ENCODE measurements at places on chromosomes 2 and 18. TPM values are rescaled to one million over a fixed set of nuclear protein-coding genes. Genes with fewer than 3 reads are reported as not detected.
A peak's percentile ranks its signal among the peaks of the same experiment; 100 is the strongest.

The GNAL gene
- total RNA-seq = 7.1 TPM

The CASP10 gene
- total RNA-seq = 7.2 TPM

The NFATC1 gene
- 4.2 TPM for total RNA-seq

The PLEK gene
- 0.93 TPM for total RNA-seq

The TEKT4 gene
- total RNA-seq = not detected

The SH3BP4 gene
- 35.9 TPM for total RNA-seq

The DNER gene
- total RNA-seq = 0.37 TPM

The CCDC74B gene
- 3.8 TPM for total RNA-seq

The ASB18 gene
- total RNA-seq = not detected

GRCh38 chr2:114128263-114128662 lies 238.4 kb downstream of the ACTR3 start:
- no peaks in the 10 kb centered on the region for H3K4me1 ChIP-seq
- no peaks in the 10 kb centered on the region for H3K36me3 ChIP-seq
- no peak for DNase-seq
- H3K27ac ChIP-seq = no peak overlapping the region

GRCh38 chr2:217394510-217395351 lies 534.9 kb upstream of the TNP1 start:
- no peak overlapping the region for H3K27ac ChIP-seq
- no peak overlapping the region for H3K4me3 ChIP-seq
- no peaks in the 10 kb centered on the region for H3K27me3 ChIP-seq
- no peaks in the 10 kb centered on the region for H3K36me3 ChIP-seq
- no peaks in the 10 kb centered on the region for H3K4me1 ChIP-seq

DNA sequence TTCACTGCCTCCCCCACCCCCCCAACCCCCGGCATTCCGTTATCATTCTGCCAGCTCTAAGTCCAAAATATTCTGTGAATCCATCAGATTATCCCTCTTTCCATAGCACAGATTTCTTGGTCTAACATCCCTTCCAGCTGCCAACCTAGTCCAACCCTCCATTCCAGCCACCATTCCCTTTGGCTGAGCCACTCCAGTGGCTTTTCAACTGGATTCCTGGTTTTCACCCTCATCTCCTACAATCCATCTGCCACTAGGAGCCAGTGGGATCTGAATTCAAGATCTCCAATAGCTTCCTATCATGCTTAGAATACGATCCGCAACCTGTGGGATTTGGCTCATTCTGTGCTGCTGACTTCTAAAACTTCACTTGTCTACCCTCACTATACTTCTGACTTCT lies 1.2 kb downstream of the DAW1 start:
- H3K27me3 ChIP-seq = no peaks in the 10 kb centered on the region
- no peak for DNase-seq
- H3K4me3 ChIP-seq = no peak overlapping the region
- peaks cover 10% of the 10 kb centered on the region for H3K4me1 ChIP-seq
- no peaks in the 10 kb centered on the region for H3K36me3 ChIP-seq

DNA sequence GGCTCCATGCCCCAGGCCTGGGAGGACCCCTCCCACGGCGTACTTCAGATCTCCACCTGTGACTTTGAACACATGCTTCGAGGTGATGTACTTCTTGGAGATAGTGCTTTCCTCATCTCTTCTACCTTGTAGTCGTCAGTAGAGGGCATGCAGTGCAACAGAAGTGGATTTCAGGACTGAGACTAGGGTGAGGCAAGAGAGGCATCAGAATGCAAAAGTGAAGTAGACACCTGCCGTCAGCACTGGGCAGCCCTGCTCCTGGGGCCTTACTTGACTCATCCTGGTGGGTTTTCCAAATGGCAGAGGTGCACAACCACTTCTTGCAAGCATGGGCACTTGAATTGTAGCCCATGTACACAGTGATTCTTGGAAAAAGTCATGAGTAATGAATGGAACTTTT lies 258.8 kb downstream of the NEDD4L start:
- H3K4me3 ChIP-seq = no peak overlapping the region
- H3K36me3 ChIP-seq = no peaks in the 10 kb centered on the region
- DNase-seq = no peak
- H3K27ac ChIP-seq = peak overlapping the region; percentile 43
- H3K27me3 ChIP-seq = no peaks in the 10 kb centered on the region
- H3K4me1 ChIP-seq = peaks cover 8% of the 10 kb centered on the region

DNA sequence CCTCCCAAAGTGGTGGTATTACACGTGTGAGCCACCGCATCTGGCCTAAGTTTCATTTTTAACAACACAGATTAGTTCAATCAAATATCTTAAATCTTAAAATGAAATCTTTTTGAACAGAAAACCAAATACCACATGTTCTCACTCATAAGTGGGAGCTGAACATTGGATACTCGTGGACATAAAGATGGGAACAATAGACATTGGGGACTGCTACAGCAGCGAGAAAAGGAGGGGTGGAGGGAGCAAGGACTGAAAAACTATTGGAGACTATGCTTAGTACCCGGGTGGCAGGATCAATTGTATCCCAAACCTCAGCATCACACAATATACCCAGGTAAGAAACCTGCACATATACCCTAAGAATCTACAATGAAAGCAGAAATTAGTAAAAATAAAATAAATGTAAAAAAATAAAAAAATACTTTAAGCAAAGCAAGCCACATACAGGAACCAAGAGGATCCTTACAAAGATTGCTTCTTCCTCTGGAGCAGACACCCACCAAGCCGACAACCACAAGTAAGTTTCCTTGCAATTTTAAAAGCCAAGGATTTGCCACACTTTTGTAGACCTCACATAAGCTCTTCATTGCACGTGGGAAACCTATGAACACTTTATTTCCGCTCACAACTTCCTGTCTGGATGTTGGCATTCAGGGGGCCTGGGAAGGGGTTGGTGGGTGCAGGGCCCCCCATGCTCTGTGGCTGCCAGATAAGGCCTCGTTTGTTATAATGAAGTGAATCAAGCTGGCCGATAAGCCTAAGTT lies 147.9 kb downstream of the MYCN start:
- H3K4me1 ChIP-seq = no peaks in the 10 kb centered on the region
- H3K27ac ChIP-seq = no peak overlapping the region
- no peaks in the 10 kb centered on the region for H3K27me3 ChIP-seq

GRCh38 chr2:114784046-114784445 lies 341.6 kb downstream of the DPP10 start:
- no peaks in the 10 kb centered on the region for H3K27me3 ChIP-seq
- no peak overlapping the region for H3K27ac ChIP-seq
- no peaks in the 10 kb centered on the region for H3K36me3 ChIP-seq
- H3K4me3 ChIP-seq = no peak overlapping the region
- DNase-seq = no peak

DNA sequence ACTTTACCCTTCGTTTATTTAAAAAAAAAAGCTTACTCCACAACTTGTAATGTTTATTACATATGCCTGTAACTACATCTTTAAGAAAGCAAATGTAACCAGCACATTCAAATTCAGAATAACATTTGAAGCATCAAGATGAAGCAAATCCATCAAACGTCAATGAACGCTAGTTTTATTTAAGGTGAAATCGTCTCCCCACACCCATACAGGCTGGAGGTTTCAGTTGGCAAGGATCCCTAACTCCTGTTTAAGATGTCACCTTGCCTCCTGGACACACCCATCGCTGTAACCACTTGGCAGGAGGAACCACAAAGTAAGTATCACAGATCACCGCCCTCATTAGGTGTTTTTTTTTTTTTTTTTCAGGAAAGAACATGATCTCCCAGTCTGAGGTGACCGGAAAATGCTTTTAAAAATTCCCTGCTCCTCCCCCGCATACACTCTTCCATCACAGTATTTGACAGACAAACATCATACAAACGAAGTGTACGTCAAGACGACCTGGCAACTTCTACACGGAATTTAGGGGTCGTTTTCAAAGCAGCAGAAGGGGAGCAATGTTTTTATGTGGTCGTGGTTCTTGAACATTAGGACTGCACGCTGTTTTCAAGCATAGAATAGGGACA lies 19.7 kb upstream of the STPG4 start:
- H3K27me3 ChIP-seq = no peaks in the 10 kb centered on the region
- H3K36me3 ChIP-seq = no peaks in the 10 kb centered on the region
- peaks cover 32% of the 10 kb centered on the region for H3K4me1 ChIP-seq
- H3K27ac ChIP-seq = peak overlapping the region; percentile 98
- peak overlapping the region; percentile 94 for H3K4me3 ChIP-seq

- DNase-seq = peak; percentile 7
- H3K27ac ChIP-seq = no peak overlapping the region
- H3K36me3 ChIP-seq = no peaks in the 10 kb centered on the region
- H3K27me3 ChIP-seq = no peaks in the 10 kb centered on the region
- no peaks in the 10 kb centered on the region for H3K4me1 ChIP-seq
Measured at GRCh38 chr2:156300337-156300736, 32.2 kb downstream of the NR4A2 start.

DNA sequence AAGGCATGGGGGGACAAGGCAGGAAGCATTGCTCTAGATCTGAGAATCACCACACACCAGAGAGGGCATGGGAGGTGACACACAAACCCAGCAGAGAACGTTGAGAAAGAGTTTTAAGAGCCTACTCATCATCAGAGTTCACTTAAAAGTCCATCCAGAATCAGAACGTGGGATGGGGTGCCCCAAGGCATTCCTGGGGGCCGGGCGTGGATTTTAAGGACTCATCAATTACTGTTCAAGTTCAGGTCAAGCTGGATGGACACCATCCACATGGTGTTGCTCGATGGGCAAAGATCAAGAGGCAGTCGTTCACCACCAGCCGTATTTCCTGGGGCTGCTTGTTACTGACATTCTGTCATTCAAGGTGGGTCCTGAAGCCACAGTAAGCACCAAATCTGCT lies 34.9 kb downstream of the BCL11A start:
- H3K4me1 ChIP-seq = peaks cover 28% of the 10 kb centered on the region
- H3K27me3 ChIP-seq = no peaks in the 10 kb centered on the region
- no peak overlapping the region for H3K4me3 ChIP-seq
- DNase-seq = no peak

GRCh38 chr2:147689220-147689909 lies 155.5 kb upstream of the ACVR2A start:
- no peak overlapping the region for H3K4me3 ChIP-seq
- no peaks in the 10 kb centered on the region for H3K36me3 ChIP-seq
- no peak overlapping the region for H3K27ac ChIP-seq
- H3K4me1 ChIP-seq = no peaks in the 10 kb centered on the region
- H3K27me3 ChIP-seq = no peaks in the 10 kb centered on the region
- no peak for DNase-seq

GRCh38 chr2:54603357-54603756 lies 120.1 kb upstream of the EML6 start:
- no peaks in the 10 kb centered on the region for H3K27me3 ChIP-seq
- H3K36me3 ChIP-seq = no peaks in the 10 kb centered on the region
- DNase-seq = no peak
- H3K4me3 ChIP-seq = no peak overlapping the region
- H3K4me1 ChIP-seq = peaks cover 40% of the 10 kb centered on the region
- peak overlapping the region; percentile 42 for H3K27ac ChIP-seq

DNA sequence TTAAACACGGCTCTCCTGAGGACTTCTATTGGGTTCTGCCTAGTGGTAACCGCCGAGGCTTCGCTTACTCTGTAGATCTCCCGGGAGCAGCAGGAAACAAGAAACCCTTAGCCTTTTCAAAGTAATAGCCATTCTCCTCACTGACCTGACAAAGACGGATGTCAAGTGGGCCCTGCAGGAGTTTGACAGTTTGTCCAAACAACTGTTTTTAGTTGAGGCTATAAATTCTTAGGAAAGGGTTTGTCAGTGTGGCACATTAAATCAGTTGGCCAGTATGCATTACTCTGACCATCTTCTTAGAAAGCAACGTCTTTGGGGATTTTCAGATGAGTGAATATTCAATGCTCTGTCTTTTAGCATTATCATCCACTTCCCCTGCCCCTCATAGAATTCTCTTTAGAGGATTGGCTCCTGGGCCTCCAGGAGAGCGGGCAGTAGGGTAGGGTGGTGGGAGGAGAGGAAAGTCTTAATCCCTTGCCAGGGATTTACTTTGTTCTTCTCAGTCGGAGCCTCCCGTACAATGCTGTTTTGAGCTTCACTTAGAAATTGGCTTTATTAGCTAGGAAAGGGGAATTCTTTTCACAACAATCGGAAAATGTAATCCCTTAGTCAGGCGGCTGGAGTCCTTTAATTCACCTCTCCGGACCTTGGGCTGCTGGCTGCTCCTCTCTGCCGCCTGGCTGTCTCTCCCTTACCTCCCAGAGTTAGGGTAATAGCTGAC lies 13.3 kb upstream of the C18orf32 start:
- H3K4me1 ChIP-seq = no peaks in the 10 kb centered on the region
- no peaks in the 10 kb centered on the region for H3K27me3 ChIP-seq
- DNase-seq = no peak
- H3K4me3 ChIP-seq = no peak overlapping the region

DNA sequence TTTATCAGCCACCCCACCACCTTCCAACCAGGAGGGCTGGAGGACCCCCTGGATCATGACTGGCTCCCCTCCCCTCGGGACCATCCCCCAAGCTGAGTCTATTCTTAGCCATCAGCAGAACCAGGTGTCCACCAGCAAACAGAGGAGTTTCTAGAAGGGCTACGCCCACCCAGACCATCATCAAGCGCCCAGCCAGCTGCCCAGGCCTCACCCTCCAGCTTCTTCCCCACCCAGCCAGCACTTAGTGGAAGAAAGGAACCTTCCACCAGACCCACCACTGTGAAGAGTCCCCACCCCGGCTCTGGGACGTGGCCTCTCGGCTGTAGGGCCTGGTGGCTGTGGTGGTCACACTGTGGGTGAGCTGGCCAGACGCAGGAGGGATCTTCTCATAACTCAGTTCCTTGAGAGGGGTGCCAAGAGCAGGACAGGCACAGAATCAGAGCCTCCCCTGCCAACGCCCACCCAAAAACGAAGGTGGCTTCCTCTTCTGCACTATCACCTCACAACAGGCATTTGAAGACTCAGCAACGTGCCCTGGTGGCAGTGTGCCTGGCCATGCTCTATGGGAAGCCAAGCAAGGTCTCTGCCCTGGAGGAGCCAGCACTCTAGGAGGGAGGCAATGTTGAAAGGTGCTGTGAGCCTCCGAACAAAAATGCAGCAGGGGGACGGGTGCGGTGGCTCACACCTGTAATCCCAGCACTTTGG lies 19.0 kb downstream of the BIN1 start:
- H3K36me3 ChIP-seq = no peaks in the 10 kb centered on the region
- no peak for DNase-seq
- no peaks in the 10 kb centered on the region for H3K27me3 ChIP-seq
- H3K4me3 ChIP-seq = no peak overlapping the region
- peak overlapping the region; percentile 95 for H3K27ac ChIP-seq

GRCh38 chr18:23231340-23232021 lies 96.2 kb downstream of the CABLES1 start:
- no peaks in the 10 kb centered on the region for H3K36me3 ChIP-seq
- no peak overlapping the region for H3K4me3 ChIP-seq
- H3K4me1 ChIP-seq = peaks cover 23% of the 10 kb centered on the region
- no peaks in the 10 kb centered on the region for H3K27me3 ChIP-seq

GRCh38 chr2:10481666-10482157 lies 33.6 kb upstream of the ODC1 start:
- H3K4me3 ChIP-seq = no peak overlapping the region
- peak overlapping the region; percentile 79 for H3K27ac ChIP-seq
- H3K27me3 ChIP-seq = no peaks in the 10 kb centered on the region
- peaks cover 9% of the 10 kb centered on the region for H3K4me1 ChIP-seq
- no peak for DNase-seq
- no peaks in the 10 kb centered on the region for H3K36me3 ChIP-seq

DNA sequence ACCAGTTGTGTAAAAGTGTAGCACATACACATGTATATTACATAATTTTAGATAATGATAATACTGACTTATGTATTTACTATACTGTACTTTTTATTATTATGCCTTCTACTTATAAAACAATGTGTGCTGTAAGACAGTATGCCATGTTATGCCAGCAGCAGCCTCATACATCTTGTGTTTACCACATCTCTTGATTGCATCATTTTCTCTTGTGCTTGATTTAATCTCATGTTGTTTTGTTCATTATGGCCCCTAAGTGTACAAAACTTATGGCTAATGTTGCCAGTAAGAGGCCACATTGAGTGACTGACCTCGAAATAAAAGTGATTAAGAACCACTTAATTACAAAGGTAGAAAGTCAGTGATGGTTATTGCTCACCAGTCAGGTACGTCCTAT lies 128.0 kb upstream of the SP5 start:
- H3K36me3 ChIP-seq = no peaks in the 10 kb centered on the region
- H3K27me3 ChIP-seq = no peaks in the 10 kb centered on the region
- H3K4me3 ChIP-seq = no peak overlapping the region
- DNase-seq = no peak

Data from hepatocyte (in vitro differentiated cells).